IMR-90 (cell line): ENCODE measurements at places on chromosomes 12 and 14. TPM values are rescaled to one million over a fixed set of nuclear protein-coding genes. Genes with fewer than 3 reads are reported as not detected.

GRCh38 chr14:69055999-69056788 is 77.1 kb upstream of the ACTN1 start:
- peak; percentile 54 for DNase-seq

DNA sequence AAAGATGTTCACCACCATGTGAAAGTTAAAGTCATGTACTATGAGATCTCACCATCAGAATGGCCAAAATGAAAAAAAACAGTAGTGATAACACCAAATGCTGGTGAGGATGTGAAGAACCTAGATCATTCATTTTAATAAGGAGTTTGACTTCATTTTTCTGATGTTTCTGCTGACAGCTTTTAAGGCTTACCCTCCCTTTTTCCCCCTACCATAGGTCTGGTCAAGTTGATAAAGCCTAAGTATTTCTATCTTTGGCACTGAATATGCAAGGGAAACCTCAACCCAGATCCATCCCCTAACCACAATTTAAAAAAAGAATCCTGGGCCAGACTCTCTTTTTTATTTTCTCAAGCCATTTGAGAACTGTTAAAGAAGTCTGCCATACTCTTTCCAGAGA is 689.6 kb upstream of the FOXG1 start:
- DNase-seq, result no peak

DNA sequence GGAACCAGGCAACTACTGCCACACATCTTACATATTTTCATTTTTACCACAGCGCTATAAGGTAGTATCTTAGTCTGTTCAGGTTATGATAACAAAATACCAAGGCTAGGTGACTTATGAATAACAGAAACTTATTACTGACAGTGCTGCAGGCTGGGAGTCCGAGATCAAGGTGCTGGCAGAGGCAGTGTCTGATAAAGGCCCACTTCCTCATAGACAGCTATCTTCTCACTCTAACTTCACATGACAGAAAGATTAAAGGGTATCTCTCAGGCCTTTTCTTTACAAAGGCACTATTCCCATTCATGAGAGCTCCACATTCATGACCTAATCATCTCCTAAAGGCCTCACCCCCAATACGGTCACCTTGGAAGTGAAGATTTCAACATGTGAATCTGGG is 59.8 kb upstream of the MDM1 start:
- DNase-seq, result no peak

- no peak for DNase-seq
Observed at GRCh38 chr12:41992022-41992421, 152.7 kb downstream of the GXYLT1 start.

DNA sequence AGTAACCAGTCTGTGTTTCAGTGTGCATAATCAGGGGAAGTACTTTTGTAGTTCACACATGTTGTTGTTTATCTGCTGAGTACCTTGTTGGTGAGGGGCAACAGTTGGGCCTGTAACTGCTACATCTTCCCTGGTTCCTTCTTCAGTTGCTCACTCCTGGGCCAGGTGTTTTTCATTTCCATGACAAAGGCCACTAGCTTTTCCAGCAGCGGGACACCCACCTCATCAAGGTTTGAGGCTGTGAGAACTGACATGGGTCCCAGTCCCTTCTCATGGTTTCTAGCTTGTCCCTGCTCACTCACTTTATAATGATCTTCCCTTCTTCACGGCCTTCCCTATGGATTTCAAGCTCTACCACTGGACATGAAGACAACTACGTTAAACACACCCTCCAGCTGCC is 1.5 kb upstream of the NOXRED1 start:
- DNase-seq, result no peak

GRCh38 chr14:50489851-50490250 is 42.5 kb downstream of the MAP4K5 start:
- no peak for DNase-seq

The GPX2 gene
- not detected in 2 replicates for total RNA-seq

The VTI1B gene
- total RNA-seq, result 69.7 and 90.2 TPM in 2 replicates

The TRPV4 gene
- 1.1 TPM in 2 replicates for total RNA-seq
